ENCODE measurements at places on chromosomes 16 and 17.

DNA sequence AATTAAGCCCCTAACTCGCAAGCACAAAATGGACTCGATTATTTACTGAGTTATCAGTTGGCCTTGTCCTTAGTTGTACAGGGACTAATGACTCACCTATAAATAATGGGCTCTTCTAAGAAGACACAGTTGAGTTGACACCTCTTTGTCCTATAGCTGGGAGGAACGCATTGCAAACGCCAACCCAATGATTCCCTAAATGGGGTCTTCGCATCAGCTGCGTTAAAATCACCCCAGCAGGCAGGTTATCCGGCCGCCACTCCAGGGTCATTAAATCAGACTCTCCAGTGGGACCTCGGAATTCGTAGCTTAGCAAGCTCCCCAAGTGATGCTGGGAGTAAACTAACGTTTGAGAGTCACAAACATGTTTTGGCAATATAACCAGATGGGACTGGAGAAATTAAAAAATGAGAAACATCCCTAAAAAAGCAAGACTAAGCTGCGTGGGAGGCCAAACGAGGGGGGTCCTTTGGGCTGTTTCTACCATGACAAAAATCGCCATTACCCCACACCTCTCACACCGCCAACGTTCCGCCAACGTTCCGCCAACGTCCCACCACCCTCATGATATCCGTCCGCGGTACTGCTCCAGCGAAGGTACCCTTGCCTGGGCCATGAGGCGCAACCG, 932 bp upstream of the NFE2L1 start:
- no peak for DNase-seq

DNA sequence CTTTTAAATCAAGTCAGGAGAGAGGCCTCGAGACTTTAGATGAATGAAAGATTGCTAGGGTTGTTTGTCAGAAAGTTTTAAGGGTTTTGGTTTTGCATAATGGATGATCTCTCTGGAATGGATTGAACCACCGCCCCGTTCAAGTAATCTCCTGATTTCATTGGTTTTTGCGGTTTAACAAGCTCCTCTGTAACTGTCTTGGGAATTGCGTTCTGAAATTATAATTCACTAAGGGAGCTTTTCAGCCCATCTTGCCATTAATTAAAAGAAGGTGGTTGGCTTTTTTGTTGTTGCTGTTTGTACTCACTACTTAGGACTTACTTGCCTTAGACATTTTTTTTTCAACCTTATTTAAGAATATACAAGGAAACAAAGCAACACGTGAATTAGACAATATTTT, 8.8 kb downstream of the HS3ST4 start:
- DNase-seq, result no peak

GRCh38 chr17:1591474-1592090, 29.0 kb upstream of the PITPNA start:
- DNase-seq, result no peak

DNA sequence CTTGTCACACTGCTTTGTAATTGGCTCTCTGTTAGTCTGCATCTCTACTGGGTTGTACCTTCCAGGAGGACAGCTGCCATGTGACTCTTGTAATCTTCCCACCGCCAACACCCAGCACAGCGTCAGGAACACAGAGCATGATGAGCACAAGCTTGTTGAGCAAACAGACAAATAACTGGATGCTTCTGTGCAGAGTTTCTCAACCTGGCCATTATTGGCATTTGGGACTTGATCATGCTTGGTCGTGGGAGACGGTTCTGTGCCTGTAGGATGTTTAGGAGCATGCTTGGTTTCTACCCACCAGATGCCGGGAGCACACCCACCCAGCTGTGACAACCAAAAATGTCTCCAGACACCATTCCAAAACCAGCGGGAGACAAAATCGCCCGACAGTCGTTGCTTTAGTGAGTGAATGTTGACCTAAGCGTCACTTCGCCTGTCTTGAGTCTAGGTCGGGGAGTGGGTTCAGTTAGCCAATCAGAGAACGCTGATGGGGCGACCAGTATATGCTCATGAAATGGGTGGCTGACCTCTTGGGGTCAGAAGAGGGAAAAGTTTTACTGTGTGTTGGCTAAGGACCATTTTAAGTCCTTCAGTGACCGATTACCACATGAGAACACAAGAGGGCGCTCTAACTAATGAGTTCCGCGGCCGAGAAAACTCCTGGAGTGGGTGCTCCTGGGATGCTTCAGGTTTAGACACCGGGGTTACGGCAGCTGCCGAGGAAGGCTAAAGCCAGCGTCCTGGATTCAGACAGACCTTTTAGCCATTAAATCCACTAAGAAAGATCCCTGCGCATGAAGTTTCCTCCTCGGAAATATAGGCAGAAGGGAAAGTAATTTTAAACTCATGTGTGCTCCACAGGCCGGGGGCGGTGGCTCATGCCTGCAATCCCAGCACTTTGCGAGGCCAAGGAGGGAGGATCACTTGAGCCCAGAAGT, 57.8 kb upstream of the TEX2 start:
- no peak for DNase-seq

- DNase-seq, result no peak
Observed at GRCh38 chr16:106623-107324, 28.7 kb downstream of the MPG start.

- no peak for DNase-seq
Observed at GRCh38 chr16:72111657-72112451, 18.2 kb downstream of the DHX38 start.

DNA sequence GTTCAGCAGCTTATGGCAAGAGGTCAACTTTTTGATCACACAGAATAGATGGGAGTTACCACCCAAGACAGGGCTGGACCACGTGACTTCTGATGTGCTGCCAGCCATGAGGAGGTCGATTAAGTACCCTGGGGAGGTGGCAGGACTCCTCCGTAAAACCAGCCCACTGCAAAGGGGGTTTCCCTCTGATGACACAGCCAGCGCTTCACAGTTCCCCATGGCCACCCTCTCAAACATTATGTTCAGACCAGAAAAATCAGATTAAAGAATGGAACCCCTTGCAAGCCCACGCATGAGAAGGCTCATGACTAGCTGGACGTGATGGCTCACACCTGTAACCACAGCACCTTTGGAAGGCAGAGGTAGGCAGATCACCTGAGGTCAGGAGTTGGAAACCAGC, 222.9 kb downstream of the CPPED1 start:
- DNase-seq, result no peak

DNA sequence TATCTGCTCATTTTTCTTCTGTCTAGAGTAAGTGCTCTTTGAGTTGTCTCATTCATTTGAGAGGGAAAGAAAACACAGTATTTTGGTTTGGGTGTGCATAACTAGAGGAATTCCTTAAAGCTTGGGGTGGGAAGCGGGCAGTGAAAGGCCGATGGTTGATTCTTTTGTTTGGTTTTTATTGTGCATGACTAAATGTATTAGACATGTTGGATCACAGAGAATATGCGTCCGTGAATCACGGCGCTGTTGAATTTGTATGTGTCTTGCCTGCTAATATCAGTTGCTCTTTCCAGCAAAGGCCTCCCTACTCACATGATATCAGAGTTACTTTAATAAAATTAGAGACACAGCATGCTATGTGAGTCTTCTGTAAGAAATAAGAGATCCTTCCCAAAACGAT, 180.0 kb downstream of the CHD9NB start:
- no peak for DNase-seq

GRCh38 chr17:28219771-28220170, 99.2 kb upstream of the TMEM97 start:
- DNase-seq, result no peak

DNA sequence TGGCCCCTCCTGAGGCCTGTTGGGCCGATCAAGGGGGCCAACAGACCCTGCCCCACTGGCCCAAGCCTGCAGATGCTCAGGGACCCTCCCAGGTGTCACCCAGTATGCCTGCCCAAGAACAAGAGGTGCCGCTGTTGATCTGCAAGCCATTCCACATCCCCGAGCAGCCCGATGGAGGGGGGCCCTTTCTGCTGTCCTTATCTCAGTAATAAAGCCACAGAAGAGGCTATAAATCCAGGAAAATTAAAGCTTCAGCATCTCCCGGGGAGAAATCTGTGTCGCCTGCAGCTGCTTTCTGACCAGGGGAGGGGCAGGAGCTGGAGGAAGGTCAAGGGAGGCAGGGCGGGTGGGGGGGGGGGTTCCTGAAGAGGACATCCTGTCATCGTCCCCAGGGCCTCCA, 11.7 kb upstream of the CACNA1H start:
- DNase-seq, result no peak

GRCh38 chr17:5830921-5831320, 239.3 kb upstream of the WSCD1 start:
- DNase-seq, result no peak

DNA sequence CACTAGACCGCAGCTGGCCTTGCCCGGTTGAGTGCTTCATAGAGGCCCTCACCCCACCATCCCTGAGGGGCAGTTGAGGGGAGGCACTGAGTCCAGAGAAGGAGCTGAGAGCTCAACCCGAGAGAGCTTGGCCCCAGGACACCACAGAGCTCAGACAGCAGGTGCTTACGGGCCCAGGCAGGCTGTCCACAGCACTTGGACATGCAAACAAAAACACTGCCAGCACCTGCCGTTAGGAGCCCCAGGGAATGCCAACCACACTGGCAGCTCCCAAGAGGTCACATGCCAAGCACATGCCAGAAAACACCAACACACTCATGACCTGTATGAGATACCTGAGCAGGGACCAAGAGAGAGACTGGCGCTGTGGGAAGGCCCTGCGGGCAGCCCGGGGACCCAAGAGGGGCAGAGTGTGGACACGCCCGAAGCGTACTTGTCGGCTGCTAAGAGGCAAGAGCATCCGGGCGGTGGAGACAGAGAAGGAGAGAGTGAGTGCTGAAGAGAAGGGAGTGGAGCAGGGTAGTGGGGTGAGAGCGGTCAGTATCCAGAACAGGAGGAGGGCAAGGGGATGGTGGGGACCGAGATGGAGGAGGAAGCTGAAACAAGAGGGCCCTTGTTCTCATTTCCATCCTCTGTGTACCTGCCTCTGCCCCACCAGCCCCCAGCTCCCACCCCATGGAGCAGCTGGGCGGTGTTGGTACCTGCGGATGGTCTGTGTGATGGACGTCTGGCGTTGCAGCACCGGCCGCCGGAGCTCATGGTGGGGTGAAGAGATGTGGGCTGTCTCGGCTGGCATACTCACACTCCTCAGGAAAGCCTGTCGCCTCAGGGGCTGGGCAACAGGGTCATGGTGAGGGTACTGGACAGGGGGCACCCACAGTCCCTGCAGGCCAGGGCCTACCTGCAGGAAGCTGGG, 8.2 kb downstream of the RHBDF1 start:
- no peak for DNase-seq

- DNase-seq, result no peak
Observed at GRCh38 chr17:20043021-20043420, 33.9 kb downstream of the SPECC1 start.

DNA sequence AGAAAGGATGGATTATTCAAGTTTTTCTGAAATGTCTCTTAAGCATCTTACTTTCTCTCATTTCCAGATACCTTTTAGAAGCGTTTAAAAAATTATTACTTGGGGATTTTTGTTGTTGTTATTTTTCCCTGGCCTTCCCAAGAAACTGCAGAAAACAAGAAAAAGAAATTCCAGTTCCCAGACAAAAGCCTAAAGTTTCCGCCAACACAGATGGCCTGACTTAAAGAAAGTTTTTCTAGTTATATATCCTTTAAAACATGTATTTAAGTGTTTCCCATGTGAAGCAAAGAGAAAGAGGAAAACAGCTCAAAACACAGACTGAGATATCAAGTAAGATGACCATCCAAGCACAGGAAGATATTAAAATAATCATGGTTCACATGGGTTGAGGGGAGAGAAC, 401.7 kb upstream of the MAF start:
- DNase-seq, result no peak

- DNase-seq, result no peak
Observed at GRCh38 chr17:63490329-63490728, 13.5 kb downstream of the ACE start.

GRCh38 chr17:78416791-78417530, 38.5 kb downstream of the PGS1 start:
- DNase-seq, result no peak

GRCh38 chr17:79914813-79915740, 75.8 kb upstream of the CBX4 start:
- no peak for DNase-seq

GRCh38 chr16:4862639-4863038, 15.4 kb downstream of the UBN1 start:
- no peak for DNase-seq

GRCh38 chr16:73063854-73064211, 15.9 kb upstream of the ZFHX3 start:
- no peak for DNase-seq

DNA sequence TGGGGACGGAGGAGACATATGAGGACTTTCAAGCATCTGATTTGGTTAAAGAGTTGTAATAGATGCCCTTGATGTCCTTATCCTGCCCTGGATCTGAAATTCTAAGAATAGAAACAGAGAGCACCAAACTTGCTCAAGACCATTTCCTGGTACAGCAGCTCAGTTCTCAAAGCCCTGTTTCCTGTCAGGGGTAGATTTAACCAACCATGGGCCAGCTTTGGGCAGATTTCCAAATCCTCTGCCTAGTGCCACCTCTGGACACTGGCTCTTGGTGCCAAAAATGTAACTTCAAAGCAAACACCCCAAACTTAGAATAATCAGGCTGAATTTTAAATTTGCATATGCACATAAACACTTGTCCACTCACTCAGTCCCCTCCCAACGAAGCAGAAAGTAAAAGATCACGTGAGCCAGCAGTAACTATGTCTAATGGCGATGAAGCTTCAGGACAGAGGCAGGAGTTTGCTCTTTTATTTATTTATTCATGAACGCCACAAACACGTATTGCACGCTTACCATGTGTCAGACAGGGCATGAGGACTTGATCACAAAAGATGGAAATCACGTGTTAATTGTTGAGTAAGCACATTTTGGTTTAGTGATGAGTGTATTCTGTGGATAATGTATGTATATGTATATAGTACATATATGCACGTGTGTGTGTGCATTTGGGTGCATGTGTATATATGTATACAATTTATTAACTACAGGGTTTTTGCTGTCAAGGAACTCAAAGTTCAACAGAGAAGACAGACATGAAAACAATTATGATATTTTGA, 23.1 kb upstream of the SDK2 start:
- DNase-seq, result no peak

DNA sequence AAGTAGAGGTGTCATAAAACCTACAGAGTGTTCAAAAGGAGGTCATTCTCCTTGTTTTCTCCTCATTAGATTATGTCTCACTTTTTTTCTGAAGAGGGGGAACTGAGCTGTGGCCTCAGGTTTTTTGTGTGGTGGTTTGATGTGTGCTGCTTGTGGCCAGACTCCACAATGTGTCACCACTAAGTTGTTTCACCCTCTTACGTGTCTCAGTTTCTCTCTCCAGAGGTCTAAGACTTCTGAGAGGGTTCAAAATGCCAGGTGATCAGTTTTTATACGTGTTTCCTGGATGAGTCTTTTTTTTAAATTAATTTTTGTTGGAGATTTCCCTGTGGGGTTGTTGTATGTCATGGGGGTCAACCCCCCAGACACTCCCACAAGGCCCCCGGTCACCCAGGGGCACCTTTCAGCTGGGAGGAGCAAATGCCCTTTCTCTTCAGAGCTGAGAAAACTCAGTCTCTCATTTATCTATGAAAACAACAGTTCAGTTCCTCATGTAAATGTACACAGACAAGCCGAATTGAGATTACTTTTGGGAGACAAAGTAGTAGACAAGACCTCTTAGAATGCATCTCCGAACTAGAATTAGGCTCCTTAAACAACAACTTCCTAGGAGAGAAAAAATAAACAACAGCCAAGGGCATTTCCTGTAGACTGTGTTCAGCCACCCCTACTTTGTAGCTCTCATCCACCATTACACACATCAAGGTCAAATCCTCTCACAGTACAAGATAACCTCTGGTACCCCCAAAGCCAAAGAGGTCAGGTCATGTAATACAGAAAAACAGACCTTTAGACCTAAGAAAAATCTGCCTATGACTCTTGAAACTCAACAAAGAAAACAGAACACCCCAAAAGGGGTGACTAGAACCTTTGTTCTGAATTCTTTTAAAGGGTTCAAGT, 23.9 kb upstream of the TMEM98 start:
- no peak for DNase-seq

- no peak for DNase-seq
Observed at GRCh38 chr17:70314096-70314495, 144.8 kb downstream of the KCNJ2 start.

Measured in activated naive CD4-positive, alpha-beta T cell (primary cell).